Hypothalamus (tissue), 51 donors: ENCODE measurements at places on chromosomes 12 and 14.

DNA sequence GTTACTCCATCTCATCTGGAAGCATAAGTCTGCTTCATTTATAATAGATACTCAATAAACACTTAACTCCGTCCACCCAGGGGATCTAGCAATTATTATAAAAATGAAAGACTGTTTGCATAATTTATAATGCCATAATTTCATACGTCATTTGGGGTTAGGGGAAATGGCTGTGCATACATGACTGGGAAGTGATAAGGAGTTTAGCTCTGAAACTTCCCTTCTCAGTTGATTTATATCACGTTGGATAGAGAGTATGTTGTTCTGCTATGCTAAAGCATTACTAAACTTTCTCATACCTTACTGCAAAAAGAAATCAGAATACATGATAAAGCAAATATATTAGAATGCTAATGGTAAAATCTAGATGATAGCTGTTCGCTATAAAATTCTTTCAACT is 90.4 kb upstream of the DYNC1H1 start:
- DNase-seq = no peak

DNA sequence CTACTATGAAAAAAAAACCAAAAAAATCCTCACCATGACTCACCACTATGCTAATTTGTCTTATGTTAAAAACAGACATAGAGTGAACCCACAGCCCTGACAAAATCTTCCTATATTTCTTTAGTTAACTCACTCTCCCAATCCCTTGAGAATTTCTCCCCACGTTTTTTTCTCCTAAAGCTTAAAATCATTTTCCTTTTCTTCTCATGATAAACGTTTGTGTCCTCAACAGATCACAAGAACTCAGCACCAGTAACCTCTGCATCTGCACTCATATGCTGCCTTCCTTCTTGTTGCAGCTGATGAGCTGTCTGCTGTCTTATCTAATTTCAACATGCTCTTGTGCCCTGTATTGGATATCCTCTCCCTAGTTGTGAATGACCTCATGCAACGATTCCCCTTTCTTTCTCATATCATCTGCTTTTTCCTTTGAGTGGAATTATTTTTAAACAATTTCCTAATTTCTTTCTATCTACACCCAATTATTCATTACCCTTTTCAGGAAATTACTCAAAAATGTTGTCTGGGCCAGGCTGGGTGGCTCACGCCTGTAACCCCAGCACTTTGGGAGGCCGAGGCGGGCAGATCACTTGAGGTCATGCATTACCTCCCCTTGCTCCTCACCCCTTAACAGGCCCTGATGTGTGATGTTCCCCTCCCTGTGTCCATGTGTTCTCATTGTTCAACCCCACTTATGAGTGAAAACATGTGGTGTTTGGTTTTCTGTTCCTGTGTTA is 427.5 kb upstream of the MGAT4C start:
- DNase-seq = no peak

DNA sequence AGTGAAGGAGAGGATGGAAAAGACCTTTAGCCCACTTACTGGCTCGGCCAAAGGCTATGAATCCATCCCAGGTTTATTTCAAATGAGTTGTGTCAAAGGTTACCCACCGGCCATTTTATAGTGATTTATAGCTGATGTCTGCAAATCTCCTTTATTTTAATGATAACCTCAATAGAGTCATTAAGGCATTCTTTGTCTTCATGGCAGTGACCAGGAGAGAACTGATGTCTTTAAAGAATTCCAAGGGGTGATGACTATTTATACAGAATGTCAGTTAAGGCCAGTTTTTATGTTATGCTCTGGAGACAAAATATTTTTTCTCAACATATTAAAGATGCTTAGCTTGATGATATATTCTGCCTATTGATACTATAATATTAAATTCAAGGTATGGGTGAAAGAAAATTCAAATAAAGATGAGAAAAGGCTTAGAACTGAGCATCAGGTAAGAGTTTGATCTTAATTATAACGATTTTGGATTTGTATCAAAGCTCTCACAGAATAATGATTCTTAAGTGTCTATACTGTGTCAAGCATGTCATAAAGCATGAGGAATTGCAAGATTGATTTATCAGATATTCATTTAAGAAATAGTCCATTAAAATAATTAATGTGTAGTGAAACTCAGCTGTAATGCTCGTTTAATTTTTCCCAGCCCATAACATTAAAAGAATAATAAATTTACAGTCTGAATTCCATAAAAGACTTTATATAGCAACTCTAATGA is 361.5 kb downstream of the SOX5 start:
- DNase-seq = no peak

DNA sequence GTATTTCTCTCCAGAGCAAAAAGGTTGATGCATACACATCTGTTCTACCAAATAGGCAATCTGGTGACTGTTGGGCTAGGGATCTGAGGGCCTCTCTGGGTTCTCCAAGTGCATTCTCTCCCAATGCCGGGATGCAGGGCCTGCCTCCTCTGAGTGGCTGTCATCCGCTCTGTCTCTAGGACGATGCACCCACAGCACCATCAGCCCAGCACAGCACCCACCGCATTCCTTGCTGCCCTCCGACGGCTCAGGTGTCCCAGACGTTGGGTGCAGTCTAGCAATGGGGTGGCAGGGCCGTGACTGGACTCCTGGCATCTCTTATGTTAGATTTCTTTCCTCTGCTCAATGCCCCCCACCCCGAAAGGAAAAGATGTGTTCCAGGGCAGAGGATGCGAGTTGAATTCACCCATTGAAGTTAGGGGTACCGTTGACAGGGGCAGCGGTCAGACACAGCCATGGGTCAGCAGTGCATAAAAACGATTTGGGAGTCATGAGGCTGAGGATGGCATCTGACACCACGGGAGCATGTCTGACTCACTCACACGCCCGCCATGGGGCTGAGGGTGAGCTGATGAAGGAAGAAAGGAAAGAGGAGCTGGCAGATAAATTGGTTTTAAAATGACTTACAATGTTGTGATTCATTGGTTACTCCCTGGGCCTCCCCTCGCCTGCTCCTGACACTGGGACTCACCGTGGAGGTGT is 93.2 kb upstream of the C14orf180 start:
- no peak for DNase-seq

DNA sequence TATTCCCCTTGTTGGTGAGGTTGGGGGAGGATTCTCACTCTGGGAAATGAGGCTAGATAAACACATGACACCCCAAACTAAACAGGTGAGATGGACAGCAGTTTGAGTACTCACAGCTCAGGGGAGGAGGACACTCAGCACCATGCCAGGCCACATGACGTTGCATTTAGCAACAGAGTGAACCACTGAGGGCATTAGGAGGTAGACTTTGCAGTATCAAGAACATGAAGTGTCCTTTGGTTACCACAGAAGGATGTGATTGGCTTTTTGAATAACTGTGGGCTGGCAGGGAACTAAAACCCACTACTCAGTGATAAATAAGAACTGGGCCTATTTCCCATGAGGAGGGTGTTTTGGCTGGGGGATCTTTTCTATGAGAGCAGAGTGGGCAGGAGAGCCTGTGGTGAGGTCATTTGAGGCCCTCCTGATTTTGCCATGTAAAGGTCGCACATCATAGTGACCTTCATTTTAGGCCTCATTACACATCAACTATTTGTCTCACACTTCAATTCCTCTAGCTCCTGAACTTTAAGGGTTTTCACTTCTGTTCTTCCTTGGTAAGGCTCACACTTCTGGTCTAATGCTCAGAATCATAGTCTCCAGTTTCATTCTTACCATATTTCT is 89.8 kb upstream of the PRKD1 start:
- DNase-seq = no peak

- DNase-seq = no peak
Observed at GRCh38 chr12:49296034-49296835, 1.3 kb downstream of the PRPH start.

DNA sequence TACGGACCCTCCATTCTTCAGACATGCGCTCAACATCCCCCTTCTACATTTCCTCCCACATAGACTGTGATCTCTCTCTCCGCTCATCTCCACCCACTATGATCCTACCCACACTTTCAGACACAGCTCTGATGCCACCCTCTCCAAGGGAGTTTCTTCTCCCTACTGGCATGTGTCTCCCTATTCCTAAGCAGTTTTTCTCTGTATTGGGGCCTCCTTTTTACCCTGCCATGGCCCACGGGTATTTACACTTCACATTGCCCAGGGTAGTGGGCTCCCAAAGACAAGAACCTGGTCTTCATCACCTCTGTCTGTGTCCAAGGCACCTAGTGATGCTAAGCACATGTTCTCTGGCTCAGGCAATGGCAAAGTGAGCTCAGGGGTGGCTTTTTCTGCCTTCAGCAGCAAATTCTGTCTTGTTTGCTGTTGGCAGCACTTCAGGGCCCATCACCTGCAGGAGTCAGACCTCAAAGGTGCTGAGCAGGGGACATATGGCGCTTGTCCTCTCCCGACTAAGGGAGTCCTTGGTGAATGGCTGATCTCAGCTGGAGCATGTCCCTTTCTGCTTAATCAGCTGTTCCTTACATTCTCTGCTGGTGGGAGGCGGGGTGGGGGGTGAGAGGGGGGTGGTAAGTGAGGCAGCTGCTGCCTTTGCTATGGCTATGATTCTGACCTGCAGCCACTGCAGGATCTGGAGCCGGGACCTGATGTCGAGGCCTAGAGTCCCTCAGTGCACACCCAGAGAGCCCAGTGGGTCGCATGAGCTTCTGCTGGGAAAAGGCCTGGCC is 256.8 kb downstream of the PCNX1 start:
- DNase-seq = no peak

DNA sequence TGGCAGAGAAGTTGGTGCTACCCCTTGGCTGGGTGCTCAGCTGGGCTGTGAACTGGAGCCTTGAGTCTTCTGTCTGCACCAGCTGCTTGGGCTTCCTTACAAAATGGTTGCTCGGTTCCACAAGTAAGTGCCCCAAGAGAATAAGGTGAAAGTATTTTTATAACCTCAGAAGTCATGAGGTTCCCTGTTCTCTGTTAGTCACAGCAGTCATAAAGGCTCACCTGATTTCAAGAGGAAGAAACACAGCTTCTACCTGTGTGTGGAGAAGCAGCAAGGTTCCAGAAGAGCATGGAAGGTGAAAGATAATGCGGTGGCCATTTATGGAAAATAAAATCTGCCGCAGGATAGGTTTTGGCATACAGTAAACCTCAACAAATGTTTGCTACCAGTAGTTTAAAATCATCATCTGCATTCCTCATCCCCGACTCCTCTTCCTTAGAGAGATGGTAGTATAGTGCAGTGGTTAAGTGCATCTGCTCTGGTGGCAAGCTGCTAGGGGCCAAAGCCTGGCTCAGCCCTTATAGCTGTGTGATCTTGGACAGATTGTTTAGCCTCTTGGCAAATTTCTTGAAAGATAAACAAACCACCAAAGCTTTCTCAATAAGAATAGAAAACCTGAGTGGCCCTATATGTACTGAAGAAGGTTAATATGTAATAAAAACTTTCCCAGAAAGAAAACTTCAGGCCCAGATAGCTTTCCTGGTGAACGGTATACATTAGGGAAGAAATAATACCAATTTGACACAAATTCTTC is 32.4 kb downstream of the TPCN1 start:
- DNase-seq = no peak

DNA sequence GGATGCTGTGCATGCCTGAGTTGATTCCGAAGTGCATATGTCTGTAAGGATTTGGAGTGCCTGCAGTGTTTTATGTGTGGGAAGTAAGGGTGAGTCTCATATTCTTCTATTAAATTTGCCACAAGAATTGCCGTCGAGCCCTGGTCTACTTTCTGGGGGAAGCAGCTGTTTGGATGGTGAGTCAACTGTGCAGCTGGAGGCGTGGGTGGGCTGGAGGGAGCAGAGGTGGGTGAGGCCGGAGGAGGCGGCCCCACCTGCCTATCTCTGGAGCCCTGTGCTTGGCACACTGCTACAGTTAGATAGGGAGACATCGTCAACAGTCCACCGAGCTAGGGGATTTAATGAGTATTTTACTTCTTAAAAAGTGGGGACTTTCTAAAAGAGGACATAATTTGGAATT is 9.7 kb downstream of the GLRX5 start:
- DNase-seq = no peak

GRCh38 chr14:73266317-73266716 is 29.0 kb downstream of the PAPLN start:
- DNase-seq = no peak

DNA sequence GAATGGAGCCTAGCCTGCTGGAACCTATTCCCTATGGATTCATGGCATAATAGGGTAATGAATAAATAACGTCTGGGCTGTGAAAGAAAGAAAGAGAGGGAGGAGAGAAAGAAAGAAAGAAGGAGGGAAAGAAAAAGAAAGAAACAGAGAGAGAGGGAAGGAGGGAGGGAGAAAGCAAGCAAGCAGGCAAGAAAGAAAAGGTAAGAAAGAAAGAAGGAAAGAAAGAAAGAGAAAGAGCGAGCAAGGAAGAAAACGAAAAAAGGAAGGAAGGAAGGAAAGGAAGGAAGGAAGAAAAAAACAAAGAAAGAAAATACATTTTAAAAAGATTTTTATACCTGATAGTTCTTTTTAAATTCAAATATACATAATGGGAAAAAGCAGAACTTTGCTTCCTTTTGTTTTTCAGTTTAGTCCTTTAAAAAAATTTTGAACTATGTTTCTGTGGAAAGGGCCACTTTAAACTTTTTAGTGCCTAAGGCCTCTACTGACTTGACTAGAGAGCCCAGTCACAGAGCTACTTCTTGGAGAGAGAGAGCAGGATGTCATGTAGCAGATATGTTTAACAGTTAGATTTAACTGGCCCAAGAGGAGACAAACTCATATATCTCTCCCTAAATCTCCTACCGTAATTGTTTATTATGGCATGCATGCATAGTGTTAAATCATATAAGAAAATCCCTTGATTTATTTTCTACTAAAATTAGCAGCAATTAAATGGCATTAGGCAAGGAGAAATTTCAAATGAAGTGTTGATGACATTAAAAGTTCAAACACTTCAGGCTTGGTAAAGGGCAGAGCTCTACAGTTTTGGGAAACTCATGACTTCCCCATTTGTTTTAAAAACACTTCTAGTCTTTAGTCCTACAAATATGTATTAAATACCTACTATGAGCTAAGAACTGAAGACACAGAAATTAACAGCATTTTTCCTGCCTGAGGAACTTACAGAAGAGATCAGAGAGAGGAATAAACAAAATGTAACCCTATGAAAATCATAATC is 305.5 kb downstream of the BCAT1 start:
- DNase-seq = no peak

GRCh38 chr12:111826316-111826715 is 15.7 kb upstream of the MAPKAPK5 start:
- no peak for DNase-seq

GRCh38 chr12:13049816-13050215 is 5.6 kb downstream of the FAM234B start:
- no peak for DNase-seq

- no peak for DNase-seq
Observed at GRCh38 chr14:69687606-69688298, 76.4 kb downstream of the SUSD6 start.

DNA sequence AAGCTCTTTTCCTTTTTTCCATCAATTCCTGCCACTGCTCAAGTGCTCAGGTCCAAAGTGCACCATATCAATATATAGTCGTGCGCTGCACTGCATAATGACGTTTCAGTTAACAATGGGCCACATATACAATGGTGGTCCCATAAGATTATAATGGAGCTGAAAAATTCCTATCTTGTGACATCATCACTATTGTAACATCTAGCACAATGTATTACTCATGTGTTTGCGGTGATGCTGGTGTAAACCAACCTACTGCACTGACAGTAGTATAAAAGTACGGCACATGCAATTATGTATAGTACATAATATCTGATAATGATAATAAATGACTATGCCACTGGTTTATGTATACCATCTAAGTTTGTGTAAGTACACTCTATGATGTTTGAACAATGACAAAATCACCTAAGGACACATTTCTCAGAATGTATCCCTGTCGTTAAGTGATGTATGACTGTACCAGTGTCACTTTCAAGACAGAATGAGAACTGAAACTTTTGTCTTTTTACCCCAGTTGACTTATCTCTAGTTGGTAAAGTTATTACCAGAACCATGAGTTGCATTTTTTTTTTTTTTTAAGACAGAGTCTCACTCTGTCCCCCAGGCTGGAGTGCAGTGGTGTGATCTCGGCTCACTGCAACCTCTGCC is 53.7 kb upstream of the INSM2 start:
- no peak for DNase-seq
